ENCODE measurements at places on chromosomes 12 and 14.

DNA sequence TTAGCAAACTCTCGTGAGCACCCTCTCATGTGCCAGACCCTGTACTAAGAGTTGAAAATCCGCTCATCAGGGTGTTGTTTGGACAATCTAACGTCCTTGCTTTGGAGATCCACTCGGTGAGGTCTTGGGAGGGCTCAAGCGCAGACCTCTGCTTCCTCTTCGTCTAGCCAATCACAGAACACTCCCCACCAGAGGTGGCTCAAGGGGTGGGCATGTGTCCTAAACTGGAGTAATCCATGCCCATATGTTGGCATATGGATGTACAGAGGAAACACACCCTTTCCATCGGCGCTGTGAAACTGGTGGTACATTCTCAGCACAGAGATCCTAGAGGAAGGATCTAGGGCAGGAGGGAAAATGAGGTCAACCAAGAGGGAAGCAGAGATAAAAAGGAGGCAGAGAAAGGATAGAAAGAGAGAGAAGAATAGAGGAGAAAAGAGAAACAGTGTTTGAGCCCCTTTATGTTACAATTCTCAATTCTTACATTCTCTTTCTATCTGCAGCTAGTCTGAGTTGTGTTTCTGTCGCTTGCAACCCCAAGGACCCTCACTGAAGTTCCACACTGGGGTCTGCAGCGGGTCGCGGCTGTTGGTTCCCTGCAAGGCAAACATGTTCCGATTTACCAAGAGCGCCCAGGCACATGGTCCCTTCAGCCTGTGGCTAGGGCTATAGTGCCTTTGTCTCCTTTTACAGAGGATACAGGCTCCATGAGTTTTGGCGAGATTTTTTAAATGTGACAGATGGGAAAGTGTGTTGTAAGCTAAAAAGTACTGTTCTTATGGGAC, 40.5 kb downstream of the DLK1 start:
- no peak for DNase-seq

DNA sequence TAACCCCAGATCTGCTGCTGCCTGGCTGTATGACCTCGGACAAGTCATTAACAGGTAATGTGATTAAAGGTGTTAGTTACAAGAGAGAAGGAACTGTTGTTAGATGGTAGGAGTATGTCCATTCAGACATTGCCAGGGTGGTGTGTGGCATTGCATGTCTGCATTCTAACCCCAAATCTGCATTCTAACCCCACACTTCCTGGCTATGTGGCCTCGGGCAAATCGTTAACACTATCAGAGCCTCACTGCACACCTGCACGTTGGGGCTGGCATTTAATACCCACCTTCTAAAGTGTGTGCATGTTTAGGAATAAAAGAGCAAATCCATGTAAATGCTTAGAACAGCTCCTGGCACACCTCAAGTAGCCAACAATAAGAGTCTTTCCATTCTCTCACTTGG, 46.4 kb downstream of the CHST11 start:
- DNase-seq: no peak

- DNase-seq: no peak
Observed at GRCh38 chr12:51845482-51845881, 3.0 kb downstream of the FIGNL2 start.

- DNase-seq: no peak
Observed at GRCh38 chr14:32611752-32612151, 282.7 kb downstream of the AKAP6 start.

- no peak for DNase-seq
Observed at GRCh38 chr12:16158050-16158449, 119.4 kb downstream of the SLC15A5 start.

GRCh38 chr14:94395282-94395887, 7.0 kb upstream of the SERPINA1 start:
- no peak for DNase-seq

DNA sequence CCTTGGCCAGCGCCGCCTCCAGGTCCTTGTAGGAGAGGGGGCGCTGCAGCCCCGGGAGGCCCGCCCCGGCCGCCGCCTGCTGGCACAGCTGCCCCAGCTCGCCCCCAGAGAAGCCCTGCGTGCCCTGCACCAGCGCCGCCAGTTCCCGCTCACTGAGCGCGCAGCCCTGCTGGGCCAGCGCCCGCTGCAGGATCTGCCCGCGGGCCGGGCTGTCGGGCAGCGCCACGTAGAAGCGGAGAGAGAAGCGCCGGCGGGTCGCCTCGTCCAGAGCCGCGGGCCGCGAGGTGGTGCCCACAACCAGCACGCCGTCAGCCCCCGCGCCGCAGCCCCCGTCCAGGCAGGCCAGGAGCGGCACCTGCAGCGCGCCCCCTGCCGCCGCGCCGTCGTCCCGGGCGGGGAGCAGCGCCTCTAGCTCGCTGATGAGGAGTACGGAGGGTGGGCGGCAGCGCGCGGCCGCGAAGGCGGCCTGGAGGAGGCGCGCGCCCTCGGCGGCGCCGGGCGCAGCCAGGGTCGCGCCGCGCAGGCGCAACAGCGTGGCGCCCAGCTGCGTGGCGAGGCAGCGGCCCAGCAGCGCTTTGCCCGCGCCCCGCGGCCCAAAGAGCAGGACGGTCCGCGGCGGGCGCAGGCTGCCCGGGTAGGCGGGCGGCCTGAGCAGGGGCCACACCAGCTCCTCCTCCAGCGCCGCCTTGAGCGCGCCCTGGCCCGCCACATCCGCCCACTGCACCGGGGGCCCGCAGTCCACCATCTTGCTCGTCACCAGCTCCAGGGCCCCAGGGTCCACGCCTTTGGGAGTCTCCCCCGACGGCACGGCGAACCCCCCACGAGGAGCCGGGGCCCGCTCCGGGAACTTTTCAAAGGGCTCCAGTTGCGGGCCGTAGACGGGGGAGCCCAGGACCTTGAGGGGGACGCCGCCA, 27.7 kb downstream of the FIGNL2 start:
- peak; percentile 81 for DNase-seq

DNA sequence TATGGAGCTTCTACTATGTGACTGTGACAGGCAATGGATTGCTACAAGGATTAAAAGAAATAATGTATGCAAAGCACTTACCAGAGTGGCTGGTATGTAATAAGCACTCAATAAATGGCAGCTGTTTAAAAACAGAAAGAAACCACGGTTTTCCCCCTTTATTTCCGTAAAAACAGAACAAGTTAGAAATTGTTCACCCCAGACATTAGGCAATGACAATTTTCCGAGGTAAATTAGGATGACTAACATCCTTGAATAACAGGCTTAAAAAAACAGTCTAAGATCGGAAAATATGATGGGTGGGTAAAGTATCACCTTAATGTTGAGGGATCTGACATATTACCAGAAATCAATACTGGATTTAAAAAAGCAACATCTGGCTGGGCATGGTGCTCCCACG, 20.9 kb upstream of the CNIH1 start:
- no peak for DNase-seq

DNA sequence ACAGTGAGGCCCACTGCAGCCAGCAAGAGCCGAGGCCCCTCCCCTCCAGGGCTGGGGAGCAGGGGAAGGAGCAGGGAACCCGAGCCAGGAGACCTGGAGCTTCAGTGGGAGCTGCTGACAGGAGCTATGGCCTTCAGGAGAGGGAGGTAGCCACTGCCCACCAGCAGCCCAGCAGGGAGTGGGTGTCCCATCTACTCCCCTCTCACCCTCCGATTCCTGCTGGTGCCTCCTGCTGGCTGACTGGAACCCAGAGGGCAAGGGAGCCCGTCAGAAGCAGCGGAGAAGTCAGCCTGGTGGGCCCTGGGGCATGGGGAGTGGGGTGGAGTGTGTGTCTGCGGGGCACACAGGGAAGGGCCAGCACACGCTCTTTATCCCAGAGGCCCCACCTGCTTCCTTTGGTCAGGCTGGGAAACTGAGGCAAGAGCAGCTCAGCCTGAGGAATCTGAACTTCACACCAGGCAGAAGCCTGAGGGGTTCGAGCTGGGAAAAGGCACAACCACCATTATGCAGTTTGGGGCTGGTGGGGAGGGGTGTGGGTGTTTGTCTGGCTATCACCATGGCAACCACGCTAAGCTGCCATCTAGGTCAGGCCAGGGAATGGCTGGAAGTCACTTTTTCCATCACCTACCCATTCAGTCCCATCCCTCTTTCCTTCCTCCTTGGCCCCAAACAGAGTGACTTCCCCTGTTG, 36.8 kb upstream of the PLEKHG6 start:
- DNase-seq: no peak

GRCh38 chr12:45348986-45349385, 133.1 kb downstream of the ANO6 start:
- no peak for DNase-seq

DNA sequence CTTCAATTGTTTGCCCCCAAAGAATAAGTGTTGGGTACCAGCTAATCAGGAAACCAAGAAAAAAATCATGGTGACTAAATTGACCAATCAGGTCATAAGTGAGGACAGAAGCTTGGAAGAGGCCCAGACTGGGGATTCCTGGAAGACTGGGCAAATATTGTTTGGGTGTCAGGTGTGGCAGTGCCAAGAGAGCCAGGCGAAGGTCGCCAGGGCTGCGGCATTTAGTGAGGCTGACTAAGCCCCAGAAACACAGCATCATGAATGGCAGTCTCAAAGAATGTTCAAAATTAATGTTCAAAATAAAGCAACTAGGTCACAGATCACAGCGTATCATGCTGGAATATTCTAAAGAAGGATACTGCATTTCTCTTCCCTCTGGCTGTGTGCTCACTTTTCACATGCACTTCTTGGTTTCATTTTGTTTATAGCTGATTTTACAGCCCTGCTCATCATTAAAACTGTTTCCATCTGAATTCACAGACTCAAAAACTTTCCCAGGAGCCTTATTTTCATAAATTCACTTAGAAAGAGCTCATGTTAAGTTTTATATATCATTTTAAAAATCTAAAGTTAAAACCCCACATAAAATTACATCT, 85.3 kb upstream of the OVCH1 start:
- no peak for DNase-seq

DNA sequence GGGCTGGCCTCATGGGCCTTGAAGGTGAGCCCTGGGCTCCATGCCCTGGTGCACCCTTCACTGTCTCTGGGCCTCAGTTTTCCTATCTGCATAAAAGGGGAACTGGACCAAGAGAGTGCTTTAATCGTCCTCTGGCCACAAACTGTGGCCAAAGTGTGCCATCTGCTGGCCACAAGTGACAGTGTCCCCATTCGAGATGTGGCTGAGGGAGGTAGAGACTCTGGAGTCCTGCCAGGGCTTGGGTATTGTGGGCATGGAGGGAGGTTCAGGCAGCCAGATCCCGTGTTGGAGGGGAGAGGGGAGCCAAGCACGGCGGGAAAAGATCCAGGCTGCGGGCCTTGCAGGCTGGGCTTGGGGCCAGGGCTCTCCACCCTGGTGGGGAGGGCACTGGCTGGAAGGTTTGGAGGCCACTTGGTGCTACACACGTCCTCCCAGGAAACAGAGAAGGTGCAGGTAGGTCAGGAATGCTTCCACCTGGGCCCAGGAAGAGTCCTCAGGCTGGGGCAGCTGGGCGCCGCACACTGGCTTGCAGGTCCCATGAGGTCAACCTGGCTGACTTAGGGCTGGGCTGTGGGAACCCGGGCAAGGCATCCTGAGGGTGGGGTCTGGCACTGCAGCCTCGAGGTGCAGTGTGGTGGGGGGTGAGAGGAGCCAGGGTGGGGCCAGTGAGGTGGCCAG, 7.3 kb upstream of the KIF26A start:
- peak; percentile 47 for DNase-seq

DNA sequence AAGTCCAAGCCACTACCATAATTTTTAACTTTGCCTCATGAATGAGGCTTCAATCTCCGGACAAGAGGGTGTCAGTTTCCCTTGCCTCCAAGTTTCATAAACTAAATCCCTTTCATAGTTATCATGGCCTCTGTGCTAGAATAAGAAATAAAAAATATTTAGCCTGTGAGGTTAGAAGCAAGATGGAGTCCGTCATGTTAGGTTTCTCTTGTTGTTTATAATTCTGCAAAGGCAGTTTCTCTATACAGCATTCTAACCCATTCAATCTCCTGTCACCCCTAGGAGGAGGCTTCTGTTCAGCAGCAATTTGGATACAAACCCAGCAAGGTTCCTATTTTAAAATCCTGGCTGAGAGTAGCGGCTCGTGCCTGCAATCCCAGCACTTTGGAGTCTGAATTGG, 15.8 kb upstream of the RAN start:
- DNase-seq: no peak

DNA sequence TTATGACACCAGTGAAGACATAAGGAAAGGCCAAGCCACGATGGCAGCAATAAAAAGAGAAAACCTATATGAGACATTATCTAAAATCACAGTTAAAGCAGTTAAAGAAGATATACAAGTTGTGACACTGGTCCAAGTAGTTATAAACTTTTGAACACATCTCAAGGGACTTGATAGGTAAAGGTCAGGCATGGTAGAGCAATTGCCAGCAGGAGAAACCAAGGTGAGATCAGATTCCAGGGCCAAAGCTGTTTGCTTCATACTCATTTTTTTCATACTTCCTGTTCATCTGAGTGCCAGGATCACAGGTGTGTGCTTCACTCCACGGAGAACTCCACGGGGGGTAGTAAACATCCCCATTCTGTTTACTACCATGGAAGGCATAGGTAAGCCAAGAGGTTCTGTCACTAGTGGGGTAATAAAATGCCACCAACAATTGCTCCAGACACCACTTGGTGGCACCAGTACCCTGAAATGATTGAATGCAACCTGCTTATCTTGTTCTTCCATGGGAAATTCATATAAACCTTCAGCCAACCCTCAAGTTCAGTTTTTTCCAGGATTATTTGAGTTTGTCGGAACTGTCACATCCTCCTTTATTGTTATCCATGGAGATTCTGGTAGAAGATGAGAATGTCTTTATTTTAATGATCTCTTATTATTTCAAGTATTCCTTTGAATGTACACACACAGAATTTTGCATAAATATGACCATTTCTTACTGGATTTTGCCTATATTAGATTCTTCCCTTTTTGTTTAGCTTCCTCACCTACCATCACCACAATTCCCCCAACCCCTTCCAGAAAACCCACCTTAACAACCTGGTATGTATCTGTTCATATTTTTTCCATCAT, 59.2 kb upstream of the TSPAN8 start:
- DNase-seq: peak; percentile 57

GRCh38 chr14:52000019-52000582, 10.8 kb downstream of the RTRAF start:
- DNase-seq: no peak

DNA sequence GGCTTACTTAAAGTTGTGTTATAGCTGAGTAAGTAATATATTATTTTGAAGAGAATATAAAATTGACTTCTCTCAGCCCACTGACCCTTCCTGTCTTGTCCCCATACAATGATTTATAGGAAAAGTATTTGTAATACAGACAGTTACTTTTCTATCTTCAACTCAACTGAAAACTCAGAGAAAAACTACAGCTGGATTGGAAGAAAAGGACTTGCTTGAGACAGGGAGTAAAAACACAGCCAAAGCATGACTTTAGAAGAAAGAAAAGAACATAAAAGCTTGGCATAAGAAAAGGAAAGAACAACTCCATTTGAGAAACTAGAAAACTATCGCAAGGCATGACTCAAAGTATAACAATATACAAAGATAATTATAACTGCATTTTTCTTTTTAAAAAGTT, 57.5 kb downstream of the MSRB3 start:
- no peak for DNase-seq

GRCh38 chr12:848173-848865, 95.9 kb downstream of the WNK1 start:
- DNase-seq: peak; percentile 57

DNA sequence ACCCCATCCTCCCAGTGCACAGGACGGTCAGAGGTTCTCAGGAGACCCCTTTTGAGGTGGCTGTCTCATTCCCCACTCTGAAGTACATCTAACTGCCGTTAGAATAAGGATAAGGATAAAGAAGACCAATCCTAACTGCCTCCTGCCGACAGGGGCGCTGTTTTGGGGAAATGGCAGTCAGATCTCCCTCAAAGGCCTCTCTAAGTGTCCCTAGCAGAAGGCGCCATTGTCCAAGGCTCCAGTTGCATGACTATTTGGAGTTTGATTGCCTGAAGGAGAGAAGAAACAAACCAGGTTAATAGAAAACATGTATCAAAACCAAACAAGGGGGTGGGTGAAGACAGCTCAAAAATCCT, 29.1 kb upstream of the KLRB1 start:
- DNase-seq: no peak
